NCI-H1436 (cell line): ENCODE measurements at places on chromosomes 5 and 9.

- DNase-seq, result peak; percentile 29
Observed at GRCh38 chr5:139091439-139092156, 106.6 kb downstream of the SIL1 start.

DNA sequence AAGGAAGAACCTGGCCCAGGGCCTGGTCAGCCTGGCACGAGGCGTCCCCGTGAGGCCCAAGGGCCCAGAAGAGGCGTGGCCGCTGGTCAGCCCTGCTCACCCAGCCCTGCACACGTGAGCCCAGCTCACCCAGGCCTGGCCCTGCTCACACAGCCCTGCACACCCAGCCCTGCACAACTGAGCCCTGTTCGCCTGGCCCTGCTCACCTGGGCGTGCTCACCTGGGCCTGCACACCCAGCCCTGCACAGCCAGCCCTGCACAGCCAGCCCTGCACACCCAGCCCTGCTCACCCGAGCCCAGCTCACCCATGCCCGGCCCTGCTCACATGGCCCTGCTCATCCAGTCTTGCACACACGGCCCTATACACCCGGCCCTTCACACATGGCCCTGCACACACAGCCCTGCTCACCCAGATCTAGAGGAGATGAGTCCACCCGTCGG, 2.1 kb downstream of the ZDHHC11 start:
- no peak for DNase-seq

GRCh38 chr9:69745716-69746437, 13.9 kb downstream of the PTAR1 start:
- DNase-seq, result no peak

- DNase-seq, result peak; percentile 14
Observed at GRCh38 chr9:129613520-129614175, 7.3 kb downstream of the C9orf50 start.
